ENCODE measurements at places on chromosomes 1 and 21. TPM values are rescaled to one million over a fixed set of nuclear protein-coding genes. Genes with fewer than 3 reads are reported as not detected.

KRTAP12-2 gene
- not detected for total RNA-seq

ESRRG gene
- not detected for total RNA-seq

HAO2 gene
- not detected for total RNA-seq

NBPF6 gene
- not detected for total RNA-seq

TIMM17A gene
- total RNA-seq: 29.6 TPM

ADPRS gene
- 34.1 TPM for total RNA-seq

DNA sequence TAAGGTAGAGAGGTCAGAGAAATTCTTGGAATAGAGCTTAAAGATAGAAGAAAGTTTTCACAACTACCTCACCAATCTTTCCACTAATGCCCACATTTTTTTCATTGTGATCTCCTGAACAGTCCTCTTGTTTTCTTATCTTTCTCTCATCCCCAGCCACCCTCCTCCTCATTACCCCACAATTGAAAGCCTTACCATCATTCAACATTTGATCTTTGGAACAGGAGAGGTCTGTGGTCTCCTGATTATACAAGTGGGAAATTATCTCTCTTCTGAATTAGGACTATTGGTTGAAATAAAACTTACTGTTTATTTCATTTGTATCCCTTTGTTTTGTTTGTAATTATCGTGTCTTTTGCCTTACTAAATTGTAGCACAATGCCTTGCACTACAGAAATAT, 29.6 kb downstream of the DNAH14 start:
- DNase-seq: no peak

DNA sequence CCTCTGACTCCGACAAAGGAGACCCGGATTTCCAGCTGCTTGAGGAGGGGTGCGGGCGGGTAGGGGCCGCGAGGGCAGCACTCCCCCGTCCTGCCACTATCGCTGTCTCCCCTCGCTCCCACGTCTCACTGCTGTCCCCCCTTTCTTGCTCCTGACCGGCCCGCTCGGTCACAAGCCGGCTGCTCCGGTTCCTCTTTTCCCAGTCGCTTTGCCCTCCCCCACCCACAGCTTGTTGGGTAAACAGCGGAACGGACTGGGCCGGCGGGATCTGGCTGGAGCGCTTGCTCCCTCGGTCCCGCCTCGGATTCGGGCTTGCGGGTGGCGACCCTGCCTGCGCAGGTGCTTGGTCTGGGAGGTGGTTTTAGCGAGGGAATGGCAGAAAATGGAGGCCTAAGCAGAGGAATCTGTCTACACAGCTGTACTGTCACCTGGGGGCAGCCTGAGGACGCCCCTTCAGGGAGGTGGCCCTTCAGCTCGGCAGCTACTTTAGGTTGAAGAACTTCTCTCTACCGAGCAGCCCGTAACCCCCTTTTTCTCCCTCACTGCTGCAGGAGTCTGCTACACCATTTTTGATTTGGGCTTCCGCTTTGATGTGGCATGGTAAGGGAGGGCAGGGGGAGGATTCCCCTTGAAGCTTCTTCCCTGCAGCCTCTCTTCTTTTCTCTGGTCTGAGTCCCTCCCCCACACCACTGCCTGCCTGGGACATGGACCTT, 645 bp downstream of the ATP6V0B start:
- no peak for DNase-seq

GRCh38 chr1:227006226-227006796, 66.2 kb downstream of the COQ8A start:
- no peak for DNase-seq

DNA sequence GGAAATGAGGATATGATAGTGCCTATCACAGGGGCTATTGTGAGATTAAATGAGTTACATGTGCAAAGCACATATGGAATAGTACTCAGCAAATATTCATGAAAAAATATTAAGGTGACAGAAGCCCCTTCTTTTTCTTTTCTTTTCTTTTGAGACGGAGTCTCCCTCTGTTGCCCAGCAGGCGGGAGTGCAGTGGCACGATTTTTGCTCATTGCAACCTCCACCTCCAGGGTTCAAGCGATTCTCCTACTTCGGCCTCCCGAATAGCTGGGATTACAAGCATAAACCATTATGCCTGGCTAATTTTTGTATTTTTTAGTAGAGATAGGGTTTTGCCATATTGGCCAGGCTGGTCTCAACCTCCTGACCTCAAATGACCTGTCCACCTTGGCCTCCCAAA, 139.4 kb downstream of the HIVEP3 start:
- no peak for DNase-seq

- DNase-seq: no peak
Observed at GRCh38 chr1:100718581-100718980, 961 bp upstream of the VCAM1 start.

GRCh38 chr1:115543247-115543646, 98.5 kb upstream of the VANGL1 start:
- no peak for DNase-seq

GRCh38 chr1:149883598-149884247, 15.6 kb upstream of the BOLA1 start:
- DNase-seq: no peak

- DNase-seq: no peak
Observed at GRCh38 chr1:160879056-160879455, 5.9 kb downstream of the ITLN1 start.

DNA sequence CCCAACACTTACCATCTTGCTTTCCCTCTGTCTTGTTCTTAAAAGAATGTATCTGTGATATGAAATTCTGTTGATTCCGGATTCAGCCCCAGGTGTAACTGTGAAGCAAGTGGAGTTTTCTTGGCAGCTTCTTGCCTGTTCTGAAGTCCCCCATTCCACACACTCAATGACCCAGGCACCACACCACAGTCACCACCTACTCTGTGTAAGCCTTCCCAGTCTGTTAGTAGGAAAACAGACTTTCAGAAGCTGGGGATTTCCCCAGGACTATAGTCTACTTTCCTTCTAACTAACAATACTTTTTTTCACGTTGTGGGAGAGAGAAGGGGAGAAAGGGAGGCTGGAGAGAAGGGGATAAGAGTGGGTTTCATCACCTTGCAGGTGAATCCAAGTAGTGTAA, 299.1 kb upstream of the PROX1 start:
- no peak for DNase-seq

- no peak for DNase-seq
Observed at GRCh38 chr21:38257667-38258066, 876 bp downstream of the KCNJ15 start.

GRCh38 chr1:162021124-162021523, 2.5 kb downstream of the OLFML2B start:
- DNase-seq: no peak

GRCh38 chr1:108636876-108637275, 24.0 kb downstream of the HENMT1 start:
- DNase-seq: no peak

GRCh38 chr1:50929376-50929958, 30.6 kb downstream of the FAF1 start:
- DNase-seq: no peak

DNA sequence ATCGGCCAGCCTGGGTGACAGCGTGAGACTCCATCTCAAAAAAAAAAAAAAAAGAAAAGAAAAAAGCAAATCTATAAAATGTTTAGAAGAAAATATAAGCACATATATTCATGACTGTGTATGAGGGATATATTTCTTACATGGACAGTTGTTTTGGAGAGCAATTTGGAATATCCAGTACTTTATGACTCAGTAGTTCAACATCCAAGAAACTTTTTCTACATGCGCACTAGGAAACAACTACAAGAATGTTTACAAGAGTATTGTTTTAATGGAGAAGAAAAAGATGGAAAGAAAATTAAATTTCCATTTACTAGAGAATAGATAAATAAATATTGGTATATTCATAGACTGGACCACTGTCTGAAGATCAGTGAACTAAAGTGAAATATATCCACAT, 77.5 kb downstream of the MAST2 start:
- no peak for DNase-seq

- no peak for DNase-seq
Observed at GRCh38 chr1:198856601-198857000, 217.8 kb downstream of the PTPRC start.

DNA sequence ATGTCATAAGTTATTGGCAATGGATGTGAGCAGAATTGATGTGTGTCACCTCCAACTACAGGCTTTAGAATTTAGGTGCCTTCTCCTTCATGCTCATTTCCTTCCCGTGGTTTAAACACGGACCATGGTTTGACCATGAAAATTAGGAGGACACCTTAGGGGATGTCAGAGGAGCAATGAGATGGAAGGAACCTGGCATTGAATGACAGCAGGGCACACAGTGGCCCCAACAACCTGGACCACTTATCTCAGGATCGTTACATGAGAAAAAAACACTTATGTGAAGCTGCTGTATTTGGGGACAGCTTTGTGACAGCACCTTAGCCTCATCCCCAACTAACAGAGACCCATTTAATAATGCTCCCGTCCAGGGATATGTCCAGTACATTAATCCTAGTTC, 70.8 kb downstream of the SLC9A1 start:
- DNase-seq: no peak

Measured in thoracic aorta (tissue), 2 donors.